ENCODE measurements at places on chromosomes 16 and 17.

DNA sequence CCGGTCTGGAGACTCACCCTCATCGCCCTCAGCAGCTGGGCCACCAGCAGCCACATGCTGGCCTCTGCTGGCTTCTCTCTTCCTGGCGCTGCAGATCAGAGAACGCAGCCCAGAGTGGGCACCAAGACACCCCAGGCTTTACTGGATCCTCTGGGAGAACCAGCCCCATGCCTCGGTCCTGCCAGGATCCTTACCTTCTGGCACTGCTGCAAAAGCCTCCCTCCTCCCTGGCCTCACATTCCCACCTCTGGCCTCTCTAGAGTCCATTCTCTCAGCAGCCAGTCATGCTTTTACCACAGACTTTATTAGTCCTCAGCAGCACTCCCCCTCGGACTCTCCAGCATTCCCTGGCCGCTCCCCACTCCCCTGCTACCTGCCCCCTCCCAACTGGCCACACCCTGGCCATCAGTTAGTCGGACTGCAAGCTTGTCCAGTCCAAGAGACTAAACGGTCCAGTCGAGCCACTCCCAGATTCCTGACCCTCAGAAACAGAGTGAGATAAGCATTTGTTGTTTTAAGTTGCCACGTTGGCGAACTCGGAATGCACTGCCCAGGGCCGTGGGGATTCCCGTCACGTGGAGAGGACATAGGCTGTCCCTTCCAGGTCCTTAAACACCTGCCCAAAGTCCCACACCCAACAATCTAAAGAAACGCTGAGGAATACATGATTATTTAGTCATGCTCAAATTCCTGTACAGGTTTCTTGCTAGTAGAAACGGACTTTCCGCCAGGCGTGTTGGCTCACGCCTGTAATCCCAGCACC is 5.9 kb upstream of the SPG7 start:
- no peak for DNase-seq

GRCh38 chr16:57906382-57907316 is 64.3 kb downstream of the CNGB1 start:
- DNase-seq: no peak

- DNase-seq: no peak
These were observed 320.7 kb downstream of the SEC14L1 start for GRCh38 chr17:77461277-77462057.

DNA sequence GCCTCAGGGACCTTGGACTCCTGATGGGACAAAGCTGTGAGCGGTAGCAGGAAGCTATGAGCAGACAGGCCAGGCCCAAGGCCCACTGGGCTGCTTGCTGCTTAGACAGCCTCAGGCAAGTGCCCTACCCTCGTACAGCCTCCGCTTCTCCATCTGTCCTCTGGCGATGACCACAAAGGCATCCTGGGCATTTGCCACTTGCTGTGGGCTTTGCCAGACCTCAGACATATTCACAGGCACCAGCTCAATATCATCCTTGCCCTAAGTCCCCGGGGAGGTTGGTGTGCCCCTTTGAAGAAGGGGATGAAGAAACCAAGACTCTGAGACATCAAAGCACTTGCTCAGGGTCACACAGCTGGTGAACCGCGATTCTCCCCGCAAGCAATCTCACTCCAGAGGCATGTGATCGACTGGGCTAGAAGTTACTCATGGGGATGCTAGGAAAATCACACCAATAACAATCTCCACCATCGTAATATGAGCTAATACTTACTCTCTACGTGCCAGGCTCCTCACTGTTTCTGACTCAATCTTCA is 21.7 kb downstream of the PPL start:
- DNase-seq: no peak

DNA sequence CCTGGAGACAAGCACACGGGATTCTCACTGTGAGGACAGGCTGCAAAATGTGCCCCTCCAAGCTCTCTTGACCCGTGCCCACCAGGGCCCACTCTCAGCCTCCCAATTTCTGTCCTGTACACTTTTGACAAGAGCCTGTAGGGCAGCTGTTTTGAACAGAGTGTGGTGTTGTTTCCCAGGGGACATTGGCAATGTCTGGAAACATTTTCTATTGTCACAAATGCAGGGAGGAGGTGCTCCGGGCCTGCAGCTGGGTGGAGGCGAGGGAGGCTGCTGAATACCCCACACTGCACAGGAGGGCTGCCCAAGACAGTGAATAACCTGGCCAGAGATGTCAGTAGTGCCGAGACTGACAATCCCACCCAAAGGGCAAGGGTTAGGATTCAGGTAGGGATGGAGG is 10.5 kb downstream of the CEP295NL start:
- no peak for DNase-seq

DNA sequence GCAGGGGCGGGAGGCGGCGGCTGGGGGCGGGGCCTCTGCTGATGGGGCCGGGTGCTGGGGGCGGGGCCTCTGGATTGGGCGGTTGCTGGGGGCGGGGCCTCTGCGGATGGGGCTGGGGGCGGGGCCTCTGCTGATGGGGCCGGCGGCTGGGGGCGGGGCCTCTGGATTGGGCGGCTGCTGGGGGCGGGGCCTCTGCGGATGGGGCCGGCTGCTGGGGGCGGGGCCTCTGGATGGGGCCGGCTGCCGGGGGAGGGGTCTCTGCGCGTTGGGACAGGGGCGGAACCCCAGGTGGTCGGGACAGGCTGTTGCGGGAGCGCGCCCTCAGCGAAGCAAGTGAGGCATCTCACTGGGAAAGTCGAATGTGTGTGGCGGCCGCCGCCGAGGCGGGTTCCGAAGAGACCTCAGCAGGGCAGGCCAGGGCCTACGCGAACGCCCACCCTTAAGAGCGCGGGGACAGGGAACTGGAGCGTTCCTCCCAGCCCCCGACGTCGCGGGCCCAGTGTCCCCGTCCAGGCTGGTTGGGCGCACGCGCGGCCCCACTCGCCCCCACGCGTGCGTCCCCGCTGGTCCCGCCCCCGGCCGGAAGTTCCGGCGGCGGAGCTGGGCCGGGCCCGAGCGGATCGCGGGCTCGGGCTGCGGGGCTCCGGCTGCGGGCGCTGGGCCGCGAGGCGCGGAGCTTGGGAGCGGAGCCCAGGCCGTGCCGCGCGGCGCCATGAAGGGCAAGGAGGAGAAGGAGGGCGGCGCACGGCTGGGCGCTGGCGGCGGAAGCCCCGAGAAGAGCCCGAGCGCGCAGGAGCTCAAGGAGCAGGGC is at the start of gene STUB1:
Gene STUB1 (plus strand): TSS at position 597 of the 811 bp plus-strand sequence. CDS start 116 bp downstream, at position 713.
- peak; percentile 91 for DNase-seq

DNA sequence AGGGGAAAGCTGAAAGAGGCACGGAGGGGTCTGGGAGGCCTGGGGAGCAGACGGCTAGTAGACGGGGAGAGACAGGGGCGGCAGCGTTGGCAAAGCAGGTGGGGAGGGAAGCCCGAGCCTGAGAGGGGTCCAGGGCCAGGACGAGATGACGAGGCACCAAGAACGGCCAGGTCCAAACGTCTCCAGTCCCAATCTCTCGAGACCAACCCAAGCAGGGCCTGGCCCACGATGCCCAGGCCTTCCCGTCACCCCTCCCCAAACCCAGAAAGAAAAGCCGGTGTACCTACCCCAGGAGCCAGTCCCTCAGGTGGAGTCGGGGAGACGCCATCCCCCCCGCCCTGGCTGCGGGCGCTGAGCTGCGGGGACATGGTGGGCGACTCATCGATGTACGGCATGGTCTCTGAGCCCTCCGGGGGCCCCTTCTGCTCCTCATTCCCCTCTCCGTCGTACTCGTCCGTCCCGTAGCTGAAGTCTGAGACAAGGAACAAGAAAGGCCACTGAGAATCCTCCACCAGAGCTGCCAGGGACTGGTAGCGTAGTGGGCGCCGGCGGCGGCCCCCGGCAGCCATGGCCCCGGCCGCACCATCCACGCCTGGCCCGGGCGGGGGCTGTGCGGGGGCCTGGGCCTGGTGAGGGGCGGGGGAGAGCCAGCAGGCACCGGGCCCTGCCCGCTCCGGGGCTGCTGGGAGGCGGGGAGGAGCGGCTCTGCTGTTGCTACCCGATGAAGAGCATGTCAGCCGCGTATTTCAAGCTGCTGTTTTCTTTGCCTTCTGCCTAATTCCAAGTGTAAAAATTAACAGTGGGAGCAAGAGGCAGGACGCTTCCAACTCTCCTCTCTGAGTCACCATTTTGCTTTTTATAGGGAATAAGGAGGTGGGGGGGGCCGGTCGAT is 54.6 kb downstream of the ABR start:
- no peak for DNase-seq

- no peak for DNase-seq
These were observed 86.4 kb downstream of the MRM1 start for GRCh38 chr17:36687736-36688135.

GRCh38 chr17:76735006-76735405 is 2.1 kb downstream of the SRSF2 start:
- DNase-seq: no peak

DNA sequence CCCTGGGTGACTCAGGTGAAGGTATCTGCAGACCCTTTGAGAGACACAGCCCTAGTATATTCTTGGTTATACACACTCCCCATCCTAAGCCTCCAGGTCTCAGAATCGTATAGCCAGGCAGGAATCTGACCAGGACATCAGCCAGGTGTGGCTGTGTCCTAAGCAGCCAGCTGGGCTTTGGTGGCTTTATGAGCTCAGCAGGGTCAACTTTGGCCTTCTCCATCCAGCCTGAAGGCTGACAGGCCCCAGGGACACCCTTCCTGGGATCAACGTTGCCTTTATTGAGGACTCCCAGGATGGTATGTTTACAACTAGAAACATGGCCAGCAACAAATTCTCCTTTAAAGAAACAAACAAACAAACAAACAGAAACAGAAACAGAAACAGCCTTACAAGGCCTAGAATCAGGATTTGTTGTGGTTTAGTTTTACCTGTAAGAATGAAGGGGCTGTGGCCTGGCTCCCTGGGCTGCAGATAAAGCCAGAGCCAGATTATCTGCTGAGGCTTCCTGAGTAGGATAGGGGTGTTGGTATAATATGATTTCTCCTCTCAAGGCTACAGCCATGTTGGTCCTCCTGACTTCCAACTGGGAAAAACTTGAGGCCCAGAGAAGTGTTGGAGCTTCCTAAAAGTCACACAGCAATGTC is 8.5 kb downstream of the KIF19 start:
- DNase-seq: no peak

DNA sequence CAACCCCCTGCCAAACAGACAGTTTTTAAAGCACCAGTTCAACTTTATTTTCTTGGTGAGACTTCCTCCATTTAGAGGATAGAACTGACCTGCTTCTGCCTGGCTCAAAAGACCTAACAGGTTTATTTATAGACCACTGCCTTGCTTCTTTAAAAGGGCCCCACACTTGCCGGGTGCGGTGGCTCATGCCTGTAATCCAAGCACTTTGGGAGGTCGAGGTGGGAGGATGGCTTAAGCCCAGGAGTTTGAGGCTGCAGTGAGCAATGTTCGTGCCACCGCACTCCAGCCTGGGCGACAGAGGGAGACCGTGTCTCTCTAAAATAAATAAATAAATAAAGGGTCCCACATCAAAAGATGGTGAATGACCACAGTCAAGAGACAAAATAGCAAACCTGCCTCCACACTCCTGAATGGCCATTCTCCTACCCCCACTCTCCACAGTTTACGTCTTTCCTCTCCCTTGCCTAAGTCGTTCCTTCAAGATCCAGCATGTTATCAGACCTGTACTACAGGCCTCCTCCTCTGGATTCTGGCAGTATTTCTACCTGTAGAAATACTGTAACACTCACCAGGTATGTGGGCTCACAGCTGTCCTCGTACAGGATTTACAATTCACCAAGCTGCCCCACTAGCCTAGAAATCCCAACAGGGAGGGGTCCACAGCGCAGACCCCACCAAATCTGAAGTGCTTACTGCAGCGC is 95.6 kb downstream of the SMG6 start:
- no peak for DNase-seq

DNA sequence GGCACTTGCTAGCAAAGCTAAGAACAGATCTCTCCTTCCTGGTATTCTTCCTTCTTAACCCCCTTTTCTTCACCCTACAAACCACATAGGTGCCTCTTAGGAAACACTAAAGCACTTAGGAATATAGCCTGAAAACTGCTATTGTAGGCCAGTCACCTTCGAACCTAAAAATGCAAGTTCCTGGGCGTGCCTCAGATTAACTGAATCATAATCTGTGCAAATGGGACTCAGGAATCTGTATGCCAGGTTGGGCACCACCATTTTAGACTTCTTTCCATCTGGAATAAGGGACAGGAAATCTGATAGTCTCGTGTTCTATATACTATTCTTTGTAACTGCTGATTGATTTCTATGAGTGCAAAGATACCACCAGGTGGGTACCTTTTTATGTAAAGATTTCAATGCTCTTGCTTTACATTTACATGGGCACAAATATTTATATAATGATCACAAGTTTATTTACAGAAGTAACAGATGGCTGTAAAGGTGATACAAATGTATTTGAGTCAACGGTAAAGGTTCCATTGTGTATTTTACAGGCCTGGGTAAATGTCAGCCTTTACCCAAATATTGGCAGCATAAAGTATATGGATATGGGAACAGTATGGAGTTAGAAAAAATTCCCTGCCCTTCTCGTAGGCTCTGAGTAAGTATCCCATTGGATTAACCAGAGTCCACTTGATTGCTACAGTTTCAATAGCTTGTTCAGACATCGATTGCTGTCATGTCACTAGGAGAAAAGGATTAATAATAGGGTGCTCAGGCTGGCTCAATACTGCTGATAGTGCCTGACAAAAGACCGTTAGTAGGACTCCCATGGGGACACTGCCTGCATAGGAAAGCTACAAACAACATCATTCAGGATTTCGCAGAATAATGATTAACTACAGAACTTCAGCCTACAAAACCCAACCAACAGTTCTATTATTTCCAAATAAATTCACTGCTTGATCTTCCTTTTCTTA is 124.7 kb downstream of the SNX11 start:
- no peak for DNase-seq

- DNase-seq: no peak
These were observed 61.5 kb downstream of the MYOCD start for GRCh38 chr17:12727076-12727760.

DNA sequence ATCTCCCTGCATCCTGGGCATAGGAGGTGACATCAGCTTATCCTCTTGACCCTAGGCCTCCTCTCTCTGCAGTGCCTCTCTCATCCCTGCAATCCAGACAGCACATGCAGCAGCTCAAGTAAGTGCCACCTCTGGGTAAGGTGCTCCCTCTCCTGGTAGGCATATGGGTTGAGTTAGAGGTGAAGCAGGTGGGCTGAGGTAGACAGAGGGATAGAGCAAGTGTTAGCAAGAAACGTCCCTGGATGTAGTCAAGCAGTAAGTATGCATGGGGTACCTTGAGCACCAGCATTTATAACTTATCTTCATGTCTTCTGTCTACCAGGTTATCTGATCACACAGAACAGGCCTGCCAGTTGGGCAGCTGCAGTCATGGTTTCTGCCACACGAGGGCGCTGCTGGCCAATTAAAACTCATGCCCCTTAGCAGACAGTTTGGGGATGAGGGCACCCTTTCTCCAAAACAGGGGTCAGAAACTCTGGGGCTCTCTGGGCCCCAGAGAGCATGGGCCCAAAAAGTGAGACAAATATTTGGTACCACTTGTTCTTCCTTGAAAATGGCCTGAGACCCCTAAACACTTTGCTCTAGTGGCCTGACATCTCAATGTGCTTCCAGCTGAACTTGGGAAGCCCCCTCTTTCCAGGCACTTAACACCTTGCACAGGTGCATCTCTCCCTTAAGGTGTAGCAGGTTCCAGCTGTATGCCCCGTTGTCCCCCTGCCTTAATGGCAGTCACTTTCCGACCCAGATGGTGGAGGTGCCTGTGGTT is 59.8 kb downstream of the NEUROD2 start:
- DNase-seq: peak; percentile 76

- no peak for DNase-seq
These were observed 143.7 kb upstream of the RCVRN start for GRCh38 chr17:10048629-10049350.
